OCI-LY7 (cell line): ENCODE measurements at places on chromosomes 11 and 22.

DNA sequence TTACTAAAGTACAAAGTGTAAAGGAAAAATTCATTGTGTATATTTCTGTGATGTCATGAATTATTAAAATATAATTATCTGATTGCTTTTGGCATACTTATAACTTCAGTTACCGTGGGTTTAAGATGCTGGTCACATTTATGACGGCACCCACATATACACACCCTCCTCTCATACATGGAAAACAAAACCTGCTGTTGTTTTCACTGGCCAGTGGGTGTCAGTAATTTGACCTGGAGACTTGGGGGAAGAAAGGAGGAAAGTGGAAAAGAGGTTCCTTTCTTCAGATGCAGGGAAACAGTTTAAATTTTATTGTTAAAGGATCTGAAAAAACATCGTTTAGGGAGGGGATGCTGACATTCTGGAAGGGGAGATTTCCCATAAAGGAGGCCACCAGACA is 742 bp upstream of the BBOX1 start:
- DNase-seq = no peak

DNA sequence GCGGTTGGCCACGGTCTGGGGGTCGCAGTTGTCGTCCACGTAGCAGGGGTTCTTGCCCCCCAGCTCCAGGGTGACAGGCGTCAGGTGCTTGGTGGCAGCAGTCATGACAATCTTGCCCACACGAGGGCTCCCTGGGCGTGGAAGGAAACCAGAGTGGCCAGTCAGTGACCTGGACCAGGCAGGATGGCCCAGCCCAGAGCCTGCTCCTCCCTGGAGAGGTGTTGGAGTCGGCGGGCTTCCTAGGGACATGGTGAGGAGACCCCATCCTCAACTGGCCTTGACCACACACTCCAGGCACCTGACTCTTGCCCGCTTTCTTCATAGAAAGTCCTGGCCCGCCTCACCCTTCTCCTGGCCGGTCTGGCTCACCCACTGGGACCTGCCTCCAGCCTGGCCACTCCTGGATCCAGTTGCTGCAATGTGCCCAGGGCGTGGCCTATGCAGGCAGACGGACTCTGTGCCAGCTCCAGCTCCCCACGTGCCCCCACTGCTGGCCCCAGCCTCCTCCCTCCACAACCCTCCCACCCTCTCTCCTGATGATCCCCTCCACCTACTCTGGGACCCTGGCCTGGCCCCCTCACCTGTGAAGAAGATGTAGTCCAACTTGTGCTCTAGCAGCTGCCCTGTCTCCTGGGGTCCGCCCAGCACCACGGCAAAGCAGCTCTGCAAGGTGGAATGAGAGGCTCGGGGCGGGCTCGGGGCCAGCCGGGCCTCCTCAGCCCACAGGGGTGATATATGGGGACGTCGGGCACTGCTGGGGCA is 8.7 kb downstream of the ALDH3B2 start:
- peak; percentile 35 for DNase-seq

GRCh38 chr11:128522055-128522942 is 65.1 kb downstream of the ETS1 start:
- peak; percentile 93 for DNase-seq

GRCh38 chr11:101113540-101113939 is 16.1 kb downstream of the PGR start:
- DNase-seq = no peak

DNA sequence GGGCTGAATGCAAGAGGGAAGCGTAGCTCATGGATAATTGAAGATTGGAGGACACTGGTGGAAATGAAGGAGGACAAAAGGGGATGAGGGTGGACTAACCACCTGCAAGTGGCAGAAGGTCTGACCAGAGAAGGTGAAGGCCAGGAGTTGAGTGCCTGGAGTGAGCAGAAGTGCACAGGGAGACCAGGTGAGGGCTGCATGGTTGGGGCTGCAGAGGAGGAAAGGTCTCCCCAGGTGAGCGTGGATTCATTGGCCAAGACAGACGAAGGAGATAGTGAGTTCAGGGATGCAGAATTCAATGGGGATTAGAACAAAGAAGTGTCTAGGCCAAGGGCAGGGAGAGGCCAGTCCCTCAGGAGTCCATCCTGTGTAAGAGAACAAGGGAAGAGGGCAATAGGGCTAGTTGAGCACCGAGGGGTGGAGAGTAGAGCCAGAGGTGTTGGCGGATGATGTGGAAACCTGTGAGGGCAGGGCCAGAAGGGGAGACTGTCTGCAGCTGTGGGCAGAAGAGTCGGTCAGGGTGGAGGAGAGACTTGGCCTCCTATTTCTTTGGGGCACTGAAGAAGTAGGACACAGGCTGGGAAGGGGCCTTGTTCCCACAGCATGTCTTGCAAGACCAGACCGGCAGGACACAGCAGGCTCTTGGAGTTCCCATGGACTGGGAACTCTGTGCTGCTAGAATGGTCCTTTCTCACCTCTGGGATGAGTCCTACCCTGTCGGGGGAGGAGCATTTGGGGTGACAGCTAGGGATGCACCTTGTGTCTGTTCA is 6.7 kb downstream of the TRIM29 start:
- DNase-seq = no peak

DNA sequence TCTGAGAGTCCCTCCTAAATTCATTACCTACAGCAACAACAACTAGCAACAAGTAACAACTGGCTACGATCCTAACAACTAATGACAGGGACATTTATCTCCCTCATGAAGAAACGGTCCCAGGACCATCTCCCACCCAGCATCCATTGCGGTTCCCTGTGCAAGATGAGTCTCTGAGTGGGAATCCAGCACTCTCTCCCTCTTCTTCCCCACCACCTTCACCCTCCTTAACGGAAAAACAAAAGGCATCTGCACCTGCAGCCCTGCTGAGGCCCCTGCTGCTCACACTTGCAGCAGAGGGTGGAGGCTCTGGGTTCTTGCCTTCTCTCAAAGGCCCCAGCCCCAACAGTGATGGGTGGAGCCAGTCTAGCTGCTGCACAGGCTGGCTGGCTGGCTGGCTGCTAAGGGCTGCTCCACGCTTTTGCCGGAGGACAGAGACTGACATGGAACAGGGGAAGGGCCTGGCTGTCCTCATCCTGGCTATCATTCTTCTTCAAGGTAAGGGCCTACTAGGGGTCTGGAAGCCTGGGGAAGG is at the start of gene CD3G:
Gene CD3G (plus strand): TSS at position 364 of the 535 bp plus-strand sequence. CDS start 80 bp downstream, at position 444.
- no peak for DNase-seq

DNA sequence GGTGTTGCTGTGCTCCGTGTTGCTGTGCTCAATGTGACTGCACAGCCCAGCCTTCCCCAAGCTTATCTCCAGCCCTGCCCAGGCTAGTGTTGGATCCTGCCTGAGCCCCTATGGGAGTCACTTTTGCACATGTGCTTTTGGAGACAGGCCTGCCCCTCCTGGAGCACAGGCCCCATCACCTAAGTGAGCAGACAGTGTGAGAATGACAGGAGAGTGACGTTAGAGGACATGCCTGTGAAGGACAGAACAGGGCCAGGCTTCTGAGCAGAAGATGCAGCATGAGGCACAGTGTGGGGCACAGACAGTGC is 36.6 kb upstream of the SUSD2 start:
- DNase-seq = no peak
